ENCODE measurements at places on chromosomes 11 and 22.

- DNase-seq = no peak
Measured at GRCh38 chr11:35798423-35798822, 135.8 kb downstream of the TRIM44 start.

GRCh38 chr11:112606656-112607055 is 346.0 kb upstream of the PLET1 start:
- no peak for DNase-seq

DNA sequence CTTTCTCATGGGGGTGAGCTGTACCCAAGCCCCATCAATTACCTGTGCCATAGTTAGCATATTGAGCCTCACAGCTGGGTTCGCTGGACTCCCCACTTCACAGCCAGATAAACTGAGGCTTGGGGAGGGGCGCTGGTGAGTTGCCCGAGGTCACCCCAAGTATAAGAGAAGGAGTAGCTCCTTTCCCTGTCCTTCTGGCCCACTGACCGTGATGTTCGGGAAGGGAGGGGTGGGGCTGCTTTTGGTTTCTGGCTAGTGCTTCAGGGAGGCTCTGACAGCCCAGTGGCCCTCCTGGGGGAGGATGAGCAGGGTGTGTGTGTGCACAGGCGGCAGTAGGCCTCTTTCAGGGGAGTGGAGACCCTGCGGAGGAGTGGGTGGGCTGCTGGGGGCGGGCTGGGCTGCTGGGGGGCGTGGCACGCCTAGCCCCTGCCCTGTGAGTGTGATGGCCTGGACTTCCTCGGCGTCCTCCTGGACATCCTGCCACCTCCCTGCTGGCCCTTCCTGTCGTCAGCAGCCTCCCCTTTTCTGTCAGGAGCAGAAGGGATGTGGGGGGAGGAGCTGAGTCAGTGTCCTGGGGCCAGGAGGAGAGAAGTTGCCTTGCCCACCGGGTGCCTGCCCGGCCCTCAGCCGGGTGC is 50.3 kb downstream of the TRIOBP start:
- no peak for DNase-seq

DNA sequence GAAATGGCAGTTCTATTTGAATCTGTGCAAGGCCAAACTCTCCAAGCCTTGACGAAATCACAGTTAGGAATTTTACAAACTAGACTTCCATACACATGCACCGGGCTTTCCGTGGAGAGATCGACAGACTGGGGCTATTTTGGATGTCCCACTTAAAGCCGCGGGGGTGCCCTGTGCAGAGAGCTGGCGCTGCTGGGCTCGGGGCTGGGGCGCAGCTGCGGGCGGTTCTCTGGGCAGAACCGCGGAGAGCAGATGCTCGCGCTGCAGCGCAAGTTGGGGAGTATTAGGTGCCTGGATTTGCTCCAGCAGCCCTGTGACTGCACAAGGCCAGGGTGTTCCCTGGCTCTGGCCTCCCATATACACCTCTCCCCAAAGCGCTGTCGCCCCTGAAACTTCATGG is 67.2 kb downstream of the SPATA19 start:
- DNase-seq = no peak

- DNase-seq = peak; percentile 30
Measured at GRCh38 chr11:75142714-75143419, 8.0 kb upstream of the SLCO2B1 start.

GRCh38 chr22:24002851-24003250 is 2.4 kb downstream of the GSTT4 start:
- no peak for DNase-seq

DNA sequence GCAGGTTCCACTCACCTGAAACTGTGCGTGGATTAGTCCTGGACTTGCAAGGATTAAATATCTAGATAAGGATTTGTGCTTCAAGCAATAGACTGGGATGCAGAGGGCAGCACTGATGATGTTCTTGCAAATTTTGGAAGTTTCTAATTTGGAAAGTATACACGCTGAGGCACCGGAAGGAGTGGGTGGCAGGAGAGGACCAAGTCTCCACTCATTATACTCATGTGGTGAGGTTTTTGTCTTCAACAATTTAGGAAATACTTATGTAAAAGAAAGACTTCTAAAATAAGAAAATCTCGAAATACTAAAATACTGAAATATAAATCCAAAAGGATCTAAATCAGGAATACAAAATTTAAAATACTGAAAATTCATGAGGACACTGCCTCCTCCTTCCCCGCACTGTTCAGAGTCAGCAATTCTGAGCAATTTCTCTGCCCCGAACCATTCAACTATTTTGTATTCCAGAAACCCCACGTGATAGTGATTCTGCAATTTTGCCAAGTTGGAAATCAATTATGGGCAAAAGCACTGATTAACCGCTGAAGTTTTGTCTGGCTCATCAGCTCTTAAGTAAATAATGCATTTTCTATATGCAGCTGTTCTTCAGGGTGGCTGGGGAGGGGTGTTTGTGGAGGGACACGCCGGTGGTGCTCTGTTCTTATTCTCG is 47.0 kb upstream of the CLMP start:
- DNase-seq = no peak

- no peak for DNase-seq
Measured at GRCh38 chr22:27850000-27850521, 48.5 kb upstream of the MN1 start.

GRCh38 chr11:1381793-1382425 is 7.8 kb upstream of the BRSK2 start:
- DNase-seq = no peak

DNA sequence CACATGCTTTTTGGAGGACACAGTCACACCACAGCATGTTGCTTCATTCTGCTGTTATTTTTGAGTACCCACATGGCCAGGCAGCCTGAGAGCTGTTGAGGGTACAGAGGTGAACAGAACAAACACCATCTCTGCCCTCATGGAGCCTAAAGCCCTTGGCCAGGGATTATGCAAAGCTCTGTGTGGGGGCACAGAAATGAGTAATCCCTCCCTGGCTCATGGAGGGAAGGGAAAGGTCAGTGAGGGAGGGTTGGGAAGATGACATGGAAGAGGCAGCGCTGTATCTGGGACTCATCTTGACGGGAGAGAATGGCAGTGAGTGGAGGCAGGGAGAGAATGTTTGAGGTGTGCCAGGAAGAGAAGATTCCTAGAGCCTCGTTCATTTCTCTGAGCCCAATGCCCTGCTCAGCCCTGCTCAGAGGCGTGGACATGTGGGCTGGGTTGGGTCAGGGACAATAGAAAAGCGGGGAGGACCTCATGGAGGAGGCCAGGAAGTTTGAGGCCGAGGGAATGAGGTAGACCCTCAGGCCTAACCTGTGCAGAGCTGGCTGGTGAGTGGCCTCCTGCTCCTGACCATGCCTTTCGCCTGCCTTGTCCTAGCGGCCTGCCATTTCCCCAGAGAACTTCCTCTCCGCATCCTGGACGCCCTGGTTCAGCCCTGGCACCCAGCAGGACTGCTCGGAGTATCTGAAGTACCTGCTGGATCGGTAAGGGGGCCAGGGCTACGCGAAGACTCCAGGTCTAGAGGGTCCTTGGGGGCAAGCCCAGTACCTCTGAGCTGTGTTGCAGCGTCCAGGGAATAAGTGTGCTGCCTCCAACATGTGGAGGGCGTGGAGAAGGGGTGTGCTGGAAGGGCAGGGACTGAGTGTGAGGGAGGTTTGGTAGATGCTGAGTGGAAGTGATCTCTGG is 19.8 kb downstream of the USP35 start:
- DNase-seq = no peak

- DNase-seq = peak; percentile 83
Measured at GRCh38 chr11:67391304-67392182, at the start of gene RAD9A. Gene RAD9A, plus strand, starts transcription at chr11:67391986. Its CDS starts 59 bp downstream, at chr11:67392045.

- DNase-seq = no peak
Measured at GRCh38 chr11:66852466-66853241, 4.2 kb upstream of the LRFN4 start.

GRCh38 chr11:125348141-125348651 is 147.9 kb downstream of the FEZ1 start:
- DNase-seq = no peak

GRCh38 chr22:47372596-47373385 is 610.3 kb downstream of the TBC1D22A start:
- no peak for DNase-seq

GRCh38 chr11:124623861-124624525 is 1.3 kb downstream of the TBRG1 start:
- DNase-seq = no peak

- DNase-seq = no peak
Measured at GRCh38 chr11:75625991-75626888, 42.6 kb downstream of the MAP6 start.

DNA sequence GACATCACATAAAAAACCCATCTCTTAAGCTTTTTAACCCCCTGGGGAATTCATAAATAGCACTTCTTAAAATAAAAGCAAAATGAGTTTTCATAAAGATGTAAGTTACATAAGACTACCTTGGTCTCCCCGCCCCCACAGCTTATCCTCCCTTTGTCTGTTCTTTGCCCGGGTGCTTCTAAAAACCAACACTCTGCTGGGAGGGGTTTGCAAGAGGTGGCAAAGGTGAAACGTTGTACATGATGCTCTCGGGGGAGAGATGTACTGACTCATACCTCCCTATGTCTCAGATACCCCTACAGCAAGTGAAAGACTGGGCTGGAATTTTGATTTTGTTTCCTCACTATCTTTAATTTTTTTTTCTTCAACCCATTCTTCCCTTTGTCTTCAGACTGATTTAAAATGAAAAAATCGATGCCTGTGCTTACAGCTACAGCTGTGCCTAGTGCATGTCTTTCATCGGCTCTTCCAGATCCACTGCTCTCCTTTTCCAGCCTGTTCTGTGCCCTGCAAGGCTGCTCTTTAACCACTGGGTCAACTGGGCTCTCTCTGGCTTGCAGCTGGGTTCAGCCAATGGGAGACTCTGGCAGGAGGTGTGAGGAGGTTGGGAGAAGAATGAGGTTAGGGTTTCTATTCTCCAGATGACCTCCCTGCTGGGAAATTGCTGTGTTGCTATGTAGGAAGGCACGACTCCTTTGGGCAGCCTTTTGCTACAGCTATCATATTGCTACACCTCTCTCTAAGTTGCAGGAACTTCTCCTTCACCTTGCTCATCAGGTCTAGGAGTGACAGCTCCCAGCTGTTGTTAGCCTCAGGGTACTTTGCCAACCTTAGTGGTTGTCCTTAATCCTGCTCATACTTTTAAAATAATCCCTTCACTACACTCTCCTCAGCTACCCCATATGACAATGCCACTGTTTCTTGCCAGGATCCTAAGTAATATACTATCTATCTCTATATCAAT is 266.5 kb downstream of the TENM4 start:
- DNase-seq = no peak

All from stimulated activated CD4-positive, alpha-beta T cell treated with anti-CD3 and anti-CD28 coated beads, Interleukin-1b, Interleukin-23, amount 100 ng/mL, for 24 hours (primary cell).